Cardiac septum (tissue), 1 donor: ENCODE measurements at places on chromosomes 3 and 15. TPM values are rescaled to one million over a fixed set of nuclear protein-coding genes. Genes with fewer than 3 reads are reported as not detected.

Gene SH3BP5
- 11.4 TPM for total RNA-seq

- no peak for DNase-seq
Measured at GRCh38 chr15:101091080-101092017, 160.5 kb downstream of the CHSY1 start.

GRCh38 chr3:189490337-189490736 is 140.9 kb upstream of the TP63 start:
- no peak for DNase-seq

DNA sequence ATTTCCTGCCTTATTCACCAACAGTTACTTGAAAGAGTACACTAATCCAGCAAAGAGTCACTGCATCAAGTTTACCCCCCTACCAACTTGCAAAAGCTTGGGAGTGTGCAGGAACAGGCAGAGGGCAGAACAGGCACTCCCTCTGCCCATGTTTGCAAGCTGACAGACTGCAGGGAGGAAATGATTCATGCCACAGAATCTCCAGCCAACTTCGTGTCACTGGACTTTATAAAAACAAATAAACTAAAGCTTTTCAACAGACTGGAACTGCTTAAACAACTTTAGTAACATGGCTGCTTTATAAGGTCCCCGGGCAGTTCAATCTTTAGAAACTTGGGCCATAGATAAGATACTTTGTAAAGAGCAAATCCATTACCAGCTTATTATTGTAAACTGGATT is 129.5 kb downstream of the THRB start:
- no peak for DNase-seq

DNA sequence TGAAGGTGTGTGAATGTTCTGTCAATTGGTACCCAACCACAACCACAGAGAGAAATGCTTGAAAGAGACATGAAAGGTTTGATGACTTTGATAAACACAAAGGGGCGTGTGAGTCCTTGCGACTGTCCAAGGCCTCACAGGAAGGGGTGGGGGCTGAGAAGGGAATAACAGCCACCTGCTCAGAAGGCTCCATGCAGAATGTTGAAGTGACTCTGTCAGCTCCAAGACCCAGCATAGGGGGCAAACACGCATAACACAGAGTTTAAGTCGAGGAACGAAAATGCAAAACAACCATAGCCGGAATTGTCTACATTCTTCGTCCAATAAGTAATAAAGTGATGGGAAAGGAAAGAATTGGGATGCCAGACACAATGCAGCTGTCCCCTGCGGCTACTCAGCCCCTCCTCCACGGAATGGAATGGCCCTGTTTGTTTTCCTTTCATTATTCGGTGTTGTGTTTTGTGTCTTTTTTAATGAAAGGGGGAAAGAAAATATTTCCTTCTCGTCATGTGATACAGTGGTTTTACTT is 19.9 kb downstream of the TMEM212 start:
- no peak for DNase-seq
